ENCODE measurements at places on chromosomes 7 and 10. TPM values are rescaled to one million over a fixed set of nuclear protein-coding genes. Genes with fewer than 3 reads are reported as not detected.

DNA sequence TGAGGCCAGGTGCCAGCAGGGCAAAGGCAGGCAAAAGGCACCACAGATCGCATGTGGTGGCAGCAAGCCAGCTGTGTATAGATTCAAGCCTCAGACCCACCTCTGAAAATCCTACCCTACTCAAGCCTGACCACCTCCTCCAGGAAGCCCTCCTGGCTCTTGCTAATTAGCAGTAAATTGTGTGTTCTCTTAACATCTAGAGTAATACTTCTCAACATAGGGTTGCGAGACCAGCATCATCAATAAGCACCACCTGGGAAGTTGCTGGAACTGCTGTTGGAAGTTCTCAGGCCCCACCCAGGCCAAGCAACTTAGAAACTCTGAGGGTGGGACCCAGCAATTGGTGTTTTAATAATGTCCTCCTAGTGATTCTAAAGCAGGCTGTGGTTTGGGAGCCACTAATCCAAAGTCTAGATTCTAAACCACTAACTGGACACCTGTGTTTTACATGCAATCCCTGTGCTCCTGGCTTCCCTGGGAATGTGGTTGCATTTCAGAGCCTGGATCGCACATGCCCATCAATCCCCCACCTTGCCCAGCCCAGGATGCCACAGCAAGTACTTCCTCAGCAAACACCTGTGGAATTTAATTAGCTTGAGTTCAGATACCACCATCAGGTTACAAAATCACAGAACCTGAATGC lies 46.2 kb downstream of the KCNMA1 start:
- no peak for DNase-seq

SYCE1 gene
- total RNA-seq, result under 0.01 TPM

GRCh38 chr7:105268511-105269392 lies 120.0 kb downstream of the SRPK2 start:
- DNase-seq, result peak; percentile 50

DNA sequence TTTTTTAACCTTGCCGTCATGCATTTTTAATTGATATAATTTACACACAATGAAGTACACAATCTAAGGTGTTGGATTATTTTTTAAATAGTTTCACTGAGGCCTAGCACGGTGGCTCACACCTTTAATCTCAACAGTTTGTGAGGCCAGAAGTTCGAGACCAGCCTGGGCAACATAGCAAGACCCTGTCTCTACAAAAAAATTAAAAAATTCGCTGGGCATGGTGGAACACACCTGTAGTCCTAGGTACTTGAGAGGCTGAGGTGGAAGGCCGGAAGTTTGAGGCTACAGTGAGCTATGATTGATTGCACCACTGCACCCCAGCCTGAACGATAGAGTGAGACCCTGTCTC lies 92.8 kb upstream of the OIT3 start:
- no peak for DNase-seq

SORBS1 gene
- 0.77 TPM for total RNA-seq

- no peak for DNase-seq
Observed at GRCh38 chr7:131904760-131905327, 348.4 kb upstream of the PODXL start.

- DNase-seq, result no peak
Observed at GRCh38 chr10:34996843-34997242, 93.3 kb downstream of the CUL2 start.

- no peak for DNase-seq
Observed at GRCh38 chr10:43901744-43902504, 253.2 kb upstream of the ZNF32 start.
